Stimulated activated CD4-positive, alpha-beta T cell treated with anti-CD3 and anti-CD28 coated beads, Interleukin-4, amount 100 ng/mL, for 4 hours (primary cell): ENCODE measurements at places on chromosomes 13 and 19.
A peak's percentile ranks its signal among the peaks of the same experiment; 100 is the strongest.

- DNase-seq: no peak
Measured at GRCh38 chr13:98511435-98511834, 65.5 kb downstream of the STK24 start.

- DNase-seq: no peak
Measured at GRCh38 chr19:33438987-33439781, 65.7 kb downstream of the CEBPG start.

GRCh38 chr13:97978651-97979050, 25.2 kb downstream of the IPO5 start:
- no peak for DNase-seq

DNA sequence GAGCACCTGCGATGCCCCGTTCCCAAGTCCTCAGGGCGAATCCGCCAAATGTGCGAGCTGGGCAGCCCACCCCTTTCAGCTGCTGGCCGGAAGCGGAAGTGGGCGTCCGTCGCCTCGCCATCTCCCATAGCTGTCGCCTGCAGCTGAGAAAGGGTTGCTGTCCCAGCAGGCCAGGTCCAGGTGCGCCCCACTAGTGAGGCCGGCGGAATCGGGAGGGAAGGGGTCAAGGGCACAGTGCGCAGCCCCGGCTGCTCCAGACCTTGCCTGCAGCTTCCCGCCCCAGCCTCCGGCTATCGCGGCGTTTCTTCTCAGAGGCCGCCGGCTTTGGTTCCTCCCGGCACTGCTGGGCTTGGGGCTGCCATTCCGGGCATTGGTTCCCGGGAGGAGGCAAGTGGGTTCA, at the start of gene ZNF177:
ZNF177 (plus strand) TSS at position 109 of the 400 bp plus-strand sequence. CDS start 15,299 bp downstream, outside the sequence.
- no peak for DNase-seq

GRCh38 chr13:75440100-75440499, 41.9 kb downstream of the TBC1D4 start:
- DNase-seq: no peak

- DNase-seq: no peak
Measured at GRCh38 chr13:59789558-59789957, 374.2 kb downstream of the DIAPH3 start.

DNA sequence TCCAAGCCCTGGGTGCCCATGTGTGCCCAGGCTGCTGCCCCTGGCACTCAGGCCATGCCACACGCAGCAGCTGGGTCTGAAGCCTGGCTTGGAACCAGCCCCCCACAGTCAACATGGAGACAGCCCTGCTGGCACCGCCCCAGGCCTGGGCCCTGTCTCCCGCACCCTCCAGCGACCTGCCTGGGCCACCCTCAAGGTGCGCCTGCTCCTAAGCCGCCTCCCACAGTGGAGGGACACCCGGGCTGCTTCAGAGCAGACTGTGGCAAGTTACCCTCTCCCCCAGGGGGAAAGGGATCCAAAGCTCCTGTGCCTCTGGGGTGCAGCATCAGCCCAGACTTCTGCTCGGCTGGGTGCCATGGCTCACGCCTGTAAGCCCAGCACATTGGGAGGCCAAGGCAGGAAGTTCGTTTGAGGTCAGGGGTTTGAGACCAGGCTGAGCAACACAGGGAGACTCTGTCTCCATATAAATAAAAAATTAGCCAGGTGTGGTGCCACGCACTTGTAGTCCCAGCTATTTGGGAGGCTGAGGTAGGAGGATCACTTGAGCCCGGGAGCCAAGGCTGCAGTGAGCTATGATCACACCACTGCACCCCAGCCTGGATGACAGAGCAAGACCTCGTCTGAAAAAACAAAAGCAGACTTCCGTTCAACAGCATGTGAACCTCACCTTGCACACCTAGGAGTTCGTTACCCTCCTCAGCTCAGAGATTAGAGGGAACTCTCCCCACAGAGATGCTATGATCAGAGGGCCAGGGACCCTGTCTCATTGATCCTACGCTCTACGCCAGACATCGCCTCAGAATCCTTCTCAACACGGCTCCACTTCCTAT, 15.6 kb downstream of the ELL start:
- no peak for DNase-seq

GRCh38 chr19:10789866-10790265, 46.1 kb downstream of the TMED1 start:
- no peak for DNase-seq

- DNase-seq: no peak
Measured at GRCh38 chr13:109773276-109773675, 13.1 kb downstream of the IRS2 start.

DNA sequence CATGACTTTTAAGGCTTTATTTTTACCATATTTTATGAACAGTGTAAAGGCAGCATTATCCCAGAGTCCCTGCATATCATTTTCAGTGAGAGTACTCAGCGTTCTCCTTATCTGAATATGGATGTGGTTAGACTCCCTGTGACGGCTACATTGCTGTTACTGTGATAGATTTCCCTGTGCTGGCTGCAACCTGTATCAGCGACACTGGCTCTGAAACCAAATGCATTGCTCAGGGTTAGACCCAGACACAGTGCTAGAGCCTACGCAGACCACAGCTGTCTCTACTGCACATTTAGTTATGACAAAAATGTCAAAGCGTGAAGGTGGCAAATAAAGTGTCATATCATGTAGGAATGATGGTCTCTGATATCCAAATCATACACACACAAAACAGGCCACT, 138.0 kb downstream of the ENOX1 start:
- DNase-seq: no peak

DNA sequence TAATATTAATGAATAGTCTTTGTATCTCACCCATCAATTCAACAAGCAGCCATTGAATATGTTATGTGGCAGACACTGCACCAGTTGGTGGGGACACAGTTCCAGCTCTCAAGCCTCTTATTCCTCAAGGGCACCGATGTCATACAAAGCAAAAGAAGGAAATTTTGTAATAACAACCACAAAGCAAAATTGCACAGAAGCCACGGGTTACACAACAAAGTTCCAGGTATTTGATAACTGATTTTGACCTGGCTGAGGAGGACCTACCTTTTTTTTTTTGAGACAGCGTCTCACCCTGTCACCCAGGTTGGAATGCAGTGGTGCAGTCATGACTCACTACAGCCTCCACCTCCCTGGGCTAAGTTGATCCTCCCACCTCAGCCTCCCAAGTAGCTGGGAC, 266.7 kb downstream of the FOXO1 start:
- no peak for DNase-seq

DNA sequence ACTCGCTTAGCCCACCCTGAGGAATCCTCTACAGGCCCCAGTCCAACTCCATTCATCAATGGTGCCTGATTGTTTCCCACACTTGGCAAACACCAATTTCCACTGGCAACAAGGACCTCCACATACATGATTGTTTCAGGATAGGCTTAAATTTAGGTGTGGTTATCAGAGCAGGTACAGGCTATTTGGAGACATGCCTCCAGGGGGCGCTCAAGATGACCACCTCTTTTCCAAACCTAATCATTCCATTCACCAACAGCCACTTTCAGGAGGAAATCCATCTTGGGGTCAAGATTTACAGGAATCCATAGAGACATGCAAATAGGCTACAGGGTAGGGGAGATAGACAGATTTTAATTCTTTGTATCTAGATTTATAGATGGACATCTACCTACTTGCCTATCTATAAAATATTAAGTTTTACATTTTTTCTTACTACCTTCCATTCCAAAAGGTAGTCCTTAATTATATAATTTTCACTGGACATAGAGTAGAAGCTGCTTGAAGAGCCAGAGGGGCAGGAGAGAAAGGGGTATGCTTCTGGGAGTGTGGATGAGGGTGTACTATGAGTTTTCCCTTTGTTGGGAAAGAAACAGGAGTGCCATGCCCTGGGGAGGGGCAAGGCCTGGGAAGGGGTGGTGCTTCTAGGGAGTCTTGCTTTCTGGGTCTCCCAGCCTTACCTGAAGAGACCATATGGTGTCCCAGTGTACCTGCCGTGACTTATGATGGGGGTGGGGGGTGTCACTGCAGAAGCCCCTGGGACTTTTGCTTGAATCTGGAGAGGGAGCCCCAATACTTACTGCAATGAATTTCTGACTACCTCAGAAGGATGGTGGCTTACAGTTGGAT, 14.1 kb upstream of the PCDH8 start:
- no peak for DNase-seq

DNA sequence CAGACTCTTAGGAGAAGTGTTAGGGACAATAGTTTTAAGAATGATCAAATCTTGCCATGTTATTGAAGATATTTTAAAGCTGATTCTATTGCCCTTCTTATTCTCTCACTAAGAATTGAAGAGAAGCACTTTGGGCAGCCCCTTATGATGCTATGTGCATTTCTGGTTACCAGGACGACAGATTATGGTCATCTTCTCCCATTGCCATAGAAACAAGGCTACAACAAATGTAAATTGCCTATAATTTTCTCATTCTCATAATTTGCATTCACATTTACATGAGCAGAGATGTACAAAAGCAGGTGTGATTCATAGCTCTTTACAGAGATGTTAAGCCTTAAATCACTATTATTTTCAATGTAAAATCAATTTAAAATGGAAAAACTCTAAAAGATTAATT, 137.3 kb upstream of the PCDH9 start:
- no peak for DNase-seq

DNA sequence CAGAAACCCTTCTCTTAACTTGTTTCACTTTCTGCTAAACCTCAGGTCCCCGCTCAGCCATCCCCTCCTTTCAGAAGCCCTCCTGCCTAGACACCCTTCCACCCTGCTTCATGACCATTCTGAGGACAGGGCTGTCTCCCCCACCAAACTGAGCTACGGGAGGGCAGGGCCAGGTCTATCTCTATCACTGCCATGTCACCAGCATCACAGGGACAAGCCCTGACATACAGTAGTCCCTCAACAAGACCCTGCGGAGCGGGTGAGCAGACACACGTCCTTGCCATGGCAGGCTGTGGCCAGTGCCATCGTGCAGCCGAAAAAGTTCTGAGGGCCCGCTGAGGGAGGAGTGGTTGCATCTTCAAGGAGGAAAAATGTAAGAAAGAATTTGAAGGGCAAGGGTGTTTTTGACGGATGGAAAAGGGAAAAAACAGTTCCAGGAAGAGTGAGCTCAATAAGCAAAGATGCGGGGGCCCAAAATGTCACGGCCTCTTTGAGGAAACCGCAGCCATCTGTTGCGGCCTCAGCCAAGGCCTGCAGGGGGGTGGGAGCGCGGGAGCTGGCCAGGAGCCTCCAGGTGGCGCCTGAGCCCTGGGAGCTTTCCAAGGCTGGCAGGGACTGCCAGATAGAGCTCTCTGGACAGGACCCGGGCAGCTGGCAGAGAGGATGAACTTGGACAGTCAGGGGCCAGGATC, 8.1 kb downstream of the PTGIR start:
- peak; percentile 45 for DNase-seq
